ENCODE measurements at places on chromosomes 16 and 17.
A peak's percentile ranks its signal among the peaks of the same experiment; 100 is the strongest.

DNA sequence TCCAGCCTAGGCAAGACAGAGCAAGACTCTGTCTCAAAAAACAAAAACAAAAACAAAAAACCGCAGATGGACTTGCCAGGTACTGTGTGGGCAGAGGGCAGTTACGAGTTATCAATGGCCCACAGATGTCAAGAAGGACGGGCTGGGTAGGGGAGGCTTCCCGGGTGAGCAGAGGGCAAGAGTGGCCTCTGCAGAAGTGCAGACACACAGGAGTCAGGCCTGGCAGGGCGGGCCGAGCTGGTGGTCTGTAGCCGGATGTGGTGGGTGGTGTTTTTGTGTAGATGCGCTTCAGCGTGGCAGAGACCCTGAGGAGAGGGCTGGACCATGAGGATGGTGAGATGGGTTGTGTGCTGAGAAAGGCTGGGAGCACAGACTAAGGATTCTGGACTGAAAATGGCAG is 44.9 kb upstream of the KDM6B start:
- DNase-seq, result no peak

DNA sequence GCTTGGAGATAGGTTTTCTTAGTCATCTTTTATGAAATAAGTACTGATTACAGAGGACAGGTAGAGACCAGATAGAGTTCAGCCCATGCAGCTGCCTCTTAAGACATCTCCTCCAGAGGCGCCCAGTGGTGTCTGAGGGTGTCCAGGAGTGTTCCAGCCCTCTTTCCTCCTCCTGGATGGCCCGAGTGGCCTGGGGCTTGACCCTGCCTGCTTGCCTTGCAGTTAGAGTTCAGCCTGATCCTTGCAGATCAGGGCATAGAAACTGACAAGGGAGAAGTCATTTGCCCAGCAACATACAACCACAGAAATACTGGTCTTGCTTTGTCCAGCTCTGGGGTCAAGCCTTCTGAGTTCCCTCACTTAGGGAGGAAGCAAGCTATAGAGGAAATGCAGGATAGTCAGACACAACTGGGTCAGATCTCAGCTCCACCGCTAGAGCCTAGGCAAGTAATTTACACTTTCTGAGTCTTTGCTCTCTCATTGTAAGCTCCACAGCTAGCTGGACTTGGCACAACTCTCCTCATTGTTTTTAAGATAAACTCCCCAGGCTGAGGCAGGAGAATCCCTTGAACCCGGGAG is 3.6 kb upstream of the CCL1 start:
- no peak for DNase-seq

DNA sequence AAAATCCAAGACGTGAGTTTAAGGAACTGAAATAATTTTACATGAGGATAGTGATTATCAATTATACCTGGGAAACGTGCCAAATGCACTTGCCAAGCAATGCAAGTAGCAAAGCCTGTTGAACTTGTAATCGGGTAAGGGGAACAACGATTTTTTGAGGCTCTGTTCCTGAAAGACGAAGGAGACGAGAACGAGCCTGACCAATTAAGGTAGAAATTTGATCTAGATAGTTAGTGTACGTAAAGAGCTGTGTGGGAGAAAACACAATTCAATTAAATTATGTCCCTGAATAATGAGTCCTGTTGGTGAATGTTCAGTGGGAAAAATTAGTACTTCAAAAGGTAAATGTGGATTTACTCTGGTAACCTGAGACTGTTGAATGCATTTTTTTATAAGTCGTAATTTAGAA is 17.7 kb upstream of the KCTD5 start:
- DNase-seq, result no peak

- peak; percentile 0 for DNase-seq
Measured at GRCh38 chr16:7839568-7839967, 506.9 kb downstream of the RBFOX1 start.

DNA sequence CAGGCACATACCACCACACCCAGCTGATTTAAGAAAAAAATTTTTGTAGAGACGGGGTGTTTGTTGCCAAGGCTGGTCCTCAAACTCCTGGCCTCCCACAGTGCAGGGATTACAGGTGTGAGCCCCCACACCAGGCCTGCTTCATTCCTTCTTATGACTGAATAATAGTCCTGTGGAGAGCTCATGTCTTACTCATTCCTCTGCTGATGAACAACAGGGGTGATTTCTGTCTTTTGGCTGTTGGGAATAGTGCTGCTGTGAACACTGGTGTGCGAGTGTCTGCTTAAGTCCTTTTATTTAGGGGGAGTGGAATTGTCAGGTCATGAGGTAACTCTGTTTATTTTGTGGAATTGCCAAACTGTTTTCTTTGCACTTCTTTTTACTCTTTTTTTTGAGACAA is 2.7 kb upstream of the CTRB1 start:
- DNase-seq, result no peak

All from iris pigment epithelial cell (primary cell).